ENCODE measurements at places on chromosomes 12 and 14. TPM values are rescaled to one million over a fixed set of nuclear protein-coding genes. Genes with fewer than 3 reads are reported as not detected.

- H3K36me3 ChIP-seq = no peaks in the 10 kb centered on the region
- no peak overlapping the region for H3K27ac ChIP-seq
- no peak overlapping the region for H3K4me3 ChIP-seq
- no peak for DNase-seq
- no peaks in the 10 kb centered on the region for H3K27me3 ChIP-seq
Measured at GRCh38 chr12:67434671-67435370, 165.7 kb downstream of the CAND1 start.

- H3K27ac ChIP-seq = no peak overlapping the region
- no peak for DNase-seq
- no peak overlapping the region for H3K4me3 ChIP-seq
- no peaks in the 10 kb centered on the region for H3K36me3 ChIP-seq
- peaks cover 3% of the 10 kb centered on the region for H3K4me1 ChIP-seq
Measured at GRCh38 chr12:53816360-53817020, 64.7 kb upstream of the CISTR start.

DNA sequence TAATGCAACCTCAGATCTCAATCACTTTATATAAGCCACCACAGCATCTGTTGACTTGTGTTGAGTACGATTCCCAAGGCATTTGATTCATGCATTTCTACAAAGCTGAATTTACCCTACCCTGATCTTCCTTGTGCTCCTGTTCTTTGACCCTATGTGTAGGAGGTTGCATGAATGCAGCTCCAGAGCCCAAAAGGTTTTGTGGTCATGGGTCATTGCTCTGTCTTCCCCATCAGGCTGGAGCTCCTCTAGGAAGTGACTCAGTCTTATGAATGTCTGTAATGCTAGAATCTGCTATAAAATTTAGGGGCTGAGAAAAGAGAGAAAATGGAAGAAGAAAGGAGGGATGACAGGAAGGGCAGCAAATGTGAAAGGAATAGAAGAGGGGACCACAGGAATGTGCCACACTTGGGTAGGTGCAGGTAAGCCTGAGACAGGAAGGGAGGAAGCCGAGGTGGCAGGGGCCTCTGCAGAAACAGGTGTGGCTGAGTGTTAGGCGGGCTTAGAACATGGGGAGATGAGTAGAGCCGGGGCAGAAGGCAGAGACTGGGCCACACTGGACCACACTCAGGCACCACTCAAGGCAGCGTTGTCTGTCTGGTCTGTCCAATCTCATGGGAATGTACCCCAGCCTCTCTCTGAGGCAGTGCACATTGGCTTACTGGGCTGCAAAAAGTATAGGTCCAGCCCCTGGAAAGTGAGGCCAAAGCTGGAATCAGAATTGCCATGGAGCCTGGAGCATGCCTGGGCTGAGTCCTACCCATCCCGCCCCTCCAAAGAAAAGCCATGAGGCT lies 334.1 kb downstream of the BCL11B start:
- no peak for DNase-seq
- H3K27ac ChIP-seq = peak overlapping the region; percentile 0
- H3K36me3 ChIP-seq = peaks cover 4% of the 10 kb centered on the region
- H3K27me3 ChIP-seq = no peaks in the 10 kb centered on the region

DNA sequence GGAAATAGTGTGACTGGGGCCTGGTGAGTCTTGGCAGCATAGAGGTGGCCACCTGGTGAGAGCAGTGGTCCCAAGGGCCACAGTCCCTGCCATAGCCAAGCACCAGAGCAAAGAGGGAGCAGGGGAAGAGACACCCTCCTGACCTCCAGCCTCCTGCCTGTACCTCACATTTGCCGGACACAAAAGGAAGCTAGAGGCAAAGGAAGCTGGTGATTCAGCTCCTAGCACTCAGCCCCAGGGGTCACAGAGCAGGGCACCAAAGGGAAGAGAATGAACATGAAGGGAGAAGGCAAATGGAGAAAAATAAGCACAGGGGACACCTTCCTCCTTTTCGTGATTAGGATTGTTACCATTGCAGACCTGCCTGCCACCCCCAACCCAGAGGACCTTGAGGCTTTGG lies 216.8 kb downstream of the ZFP36L1 start:
- H3K4me1 ChIP-seq = no peaks in the 10 kb centered on the region
- no peak overlapping the region for H3K27ac ChIP-seq
- no peaks in the 10 kb centered on the region for H3K27me3 ChIP-seq
- no peak for DNase-seq
- H3K36me3 ChIP-seq = peaks cover 4% of the 10 kb centered on the region
- no peak overlapping the region for H3K4me3 ChIP-seq

- H3K4me1 ChIP-seq = peaks cover 2% of the 10 kb centered on the region
- H3K36me3 ChIP-seq = no peaks in the 10 kb centered on the region
- no peak overlapping the region for H3K27ac ChIP-seq
Measured at GRCh38 chr12:91276509-91276908, 93.9 kb upstream of the DCN start.

DNA sequence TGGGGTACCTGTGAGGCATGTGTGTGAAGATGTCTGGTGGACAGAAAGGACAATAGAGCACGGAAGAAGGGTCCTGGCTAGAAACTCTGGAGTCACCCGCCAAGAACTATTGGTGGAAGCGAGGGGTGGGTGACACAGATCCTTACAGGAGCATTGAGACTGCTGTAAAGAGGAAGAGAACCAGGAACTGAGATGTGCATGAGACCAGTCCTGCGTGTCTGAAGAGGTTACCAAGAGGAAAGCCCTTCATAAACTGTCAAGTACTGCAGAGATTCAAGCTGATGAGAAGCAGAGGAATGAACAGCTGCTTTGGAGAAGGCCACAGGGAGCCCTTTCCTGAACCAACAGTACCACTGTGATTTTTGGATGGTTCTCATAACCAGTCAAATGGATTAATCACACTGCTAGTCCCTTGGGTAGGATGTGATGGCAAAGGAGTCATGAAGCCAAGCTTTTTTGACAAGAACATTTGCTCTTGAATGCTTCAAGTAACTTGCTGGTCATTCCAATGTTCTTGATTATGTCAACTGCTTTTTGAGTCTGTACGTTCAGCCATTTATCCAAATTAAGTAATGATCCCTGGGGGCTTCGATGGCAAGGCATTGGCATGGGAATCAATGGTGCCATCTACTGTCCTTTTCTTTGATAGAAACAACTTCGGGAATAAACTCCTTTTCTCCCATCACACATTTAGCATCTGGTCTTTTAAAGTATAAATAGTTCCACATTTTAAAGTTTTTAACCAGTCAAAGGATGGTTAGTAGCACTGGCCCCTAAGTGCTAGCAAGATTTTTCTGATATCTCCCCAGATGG lies 42.9 kb downstream of the GPR135 start:
- peaks cover 1% of the 10 kb centered on the region for H3K36me3 ChIP-seq
- H3K27ac ChIP-seq = no peak overlapping the region
- H3K27me3 ChIP-seq = peaks cover 29% of the 10 kb centered on the region
- peaks cover 12% of the 10 kb centered on the region for H3K4me1 ChIP-seq
- DNase-seq = no peak
- no peak overlapping the region for H3K4me3 ChIP-seq

GRCh38 chr14:90656973-90657372 lies 159.3 kb downstream of the TTC7B start:
- H3K4me3 ChIP-seq = no peak overlapping the region
- DNase-seq = no peak
- H3K27me3 ChIP-seq = no peaks in the 10 kb centered on the region

GRCh38 chr12:61993734-61994345 lies 266.4 kb upstream of the USP15 start:
- no peak for DNase-seq
- H3K4me3 ChIP-seq = no peak overlapping the region
- H3K36me3 ChIP-seq = no peaks in the 10 kb centered on the region

DNA sequence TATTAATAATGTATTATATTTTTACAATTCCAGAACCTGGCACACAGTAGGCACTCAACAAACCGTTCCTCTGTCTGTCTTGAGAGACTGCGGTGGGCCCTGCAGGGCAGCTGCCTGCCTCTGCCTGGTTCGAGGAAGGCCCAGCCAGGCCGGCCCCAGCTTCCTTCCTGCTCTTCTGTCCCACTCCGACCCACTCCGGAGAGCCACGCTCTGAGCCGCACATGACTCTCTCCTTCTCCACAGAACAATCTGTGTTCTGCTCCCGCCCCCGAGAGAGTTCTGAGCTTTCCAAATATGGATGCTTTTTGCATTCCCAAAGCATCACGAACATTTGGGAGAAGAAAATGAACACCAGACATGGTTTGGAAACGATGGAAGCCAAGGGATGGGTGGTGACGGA lies 57.3 kb downstream of the TTC7B start:
- peak; percentile 49 for DNase-seq
- H3K27ac ChIP-seq = peak overlapping the region; percentile 88
- H3K4me1 ChIP-seq = peaks cover 12% of the 10 kb centered on the region
- H3K36me3 ChIP-seq = peaks cover 4% of the 10 kb centered on the region
- peaks cover 32% of the 10 kb centered on the region for H3K27me3 ChIP-seq

DNA sequence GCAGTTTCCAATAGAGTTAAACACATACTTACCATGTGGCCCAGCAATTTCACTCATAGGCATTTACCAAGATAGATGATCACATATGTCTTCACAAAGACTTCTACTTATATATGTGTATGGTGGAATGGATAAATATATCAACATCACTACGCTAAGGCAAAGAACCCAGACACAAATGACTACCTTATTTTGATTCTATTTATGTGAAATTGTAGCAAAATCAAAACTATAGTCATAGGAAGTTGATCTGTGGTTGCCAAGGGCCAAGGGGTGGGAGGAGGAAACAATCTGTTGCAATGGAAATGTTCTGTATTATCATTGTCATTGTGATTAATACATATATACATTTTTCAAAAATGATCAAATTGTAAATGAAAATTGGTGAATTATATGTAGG lies 47.7 kb upstream of the ANP32D start:
- H3K4me1 ChIP-seq = peaks cover 2% of the 10 kb centered on the region
- H3K27me3 ChIP-seq = peaks cover 7% of the 10 kb centered on the region
- no peak overlapping the region for H3K4me3 ChIP-seq
- no peak overlapping the region for H3K27ac ChIP-seq
- no peak for DNase-seq

- no peak for DNase-seq
- no peaks in the 10 kb centered on the region for H3K27me3 ChIP-seq
- peaks cover 8% of the 10 kb centered on the region for H3K4me1 ChIP-seq
- no peaks in the 10 kb centered on the region for H3K36me3 ChIP-seq
- no peak overlapping the region for H3K27ac ChIP-seq
Measured at GRCh38 chr12:25438638-25439037, 114.4 kb downstream of the LMNTD1 start.

GRCh38 chr12:52246720-52247621 lies 13.9 kb downstream of the KRT7 start:
- DNase-seq = peak; percentile 28
- peak overlapping the region; percentile 82 for H3K27ac ChIP-seq
- peaks cover 10% of the 10 kb centered on the region for H3K27me3 ChIP-seq
- H3K36me3 ChIP-seq = peaks cover 11% of the 10 kb centered on the region

GRCh38 chr14:92486881-92487280 lies 26.7 kb upstream of the RIN3 start:
- no peak overlapping the region for H3K4me3 ChIP-seq
- no peaks in the 10 kb centered on the region for H3K36me3 ChIP-seq
- DNase-seq = no peak
- peaks cover 25% of the 10 kb centered on the region for H3K27me3 ChIP-seq
- H3K4me1 ChIP-seq = peaks cover 4% of the 10 kb centered on the region

GRCh38 chr14:69652942-69653684 lies 41.7 kb downstream of the SUSD6 start:
- DNase-seq = no peak
- peaks cover 7% of the 10 kb centered on the region for H3K36me3 ChIP-seq
- H3K4me1 ChIP-seq = peaks cover 48% of the 10 kb centered on the region

DNA sequence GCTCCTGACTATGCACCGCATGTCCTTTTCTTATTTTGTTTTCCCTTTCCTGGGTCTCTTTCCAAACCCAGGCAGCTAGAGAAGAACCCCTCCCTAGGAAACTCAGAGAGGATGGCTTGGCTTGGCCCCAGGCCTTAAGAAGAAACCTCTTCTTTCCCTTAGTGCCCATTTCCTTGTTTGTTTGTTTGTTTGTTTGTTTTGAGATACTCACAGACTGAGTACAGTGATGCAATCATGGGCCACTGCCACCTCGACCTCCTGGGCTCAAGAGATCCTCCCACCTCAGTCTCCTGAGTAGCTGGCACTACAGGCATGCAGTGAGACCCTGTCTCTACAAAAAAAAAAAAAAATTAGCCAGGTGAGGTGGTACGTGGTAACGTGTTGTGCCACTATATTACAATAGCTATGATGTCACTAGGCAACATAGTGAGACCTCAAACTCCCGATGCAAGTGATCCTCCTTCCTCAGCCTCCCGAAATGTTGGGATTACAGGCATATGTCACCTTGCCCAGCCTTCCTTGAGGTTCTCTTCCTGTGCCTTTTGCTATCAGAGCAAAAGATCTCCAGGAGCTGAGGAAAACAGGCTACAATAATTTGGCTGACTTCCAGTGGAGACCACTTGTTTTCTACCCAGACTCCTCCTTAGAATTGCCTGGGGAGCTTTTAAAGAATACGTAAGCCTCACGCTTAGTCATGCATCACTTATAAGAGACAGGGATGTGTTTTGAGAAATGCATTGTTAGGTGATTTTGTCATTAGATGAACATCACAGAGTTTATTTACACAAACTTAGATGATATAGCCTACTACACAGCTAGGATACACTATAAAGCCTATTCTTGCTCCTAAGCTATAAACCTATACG lies 34.5 kb upstream of the LGALS3 start:
- H3K27ac ChIP-seq = no peak overlapping the region
- peaks cover 2% of the 10 kb centered on the region for H3K27me3 ChIP-seq
- no peak overlapping the region for H3K4me3 ChIP-seq
- peaks cover 45% of the 10 kb centered on the region for H3K4me1 ChIP-seq

- H3K4me3 ChIP-seq = peak overlapping the region; percentile 64
- peaks cover 8% of the 10 kb centered on the region for H3K4me1 ChIP-seq
- H3K27me3 ChIP-seq = no peaks in the 10 kb centered on the region
- H3K36me3 ChIP-seq = no peaks in the 10 kb centered on the region
- H3K27ac ChIP-seq = peak overlapping the region; percentile 67
- peak; percentile 39 for DNase-seq
Measured at GRCh38 chr12:25436206-25437030, 116.7 kb downstream of the LMNTD1 start.

- no peak overlapping the region for H3K4me3 ChIP-seq
- no peaks in the 10 kb centered on the region for H3K4me1 ChIP-seq
- DNase-seq = no peak
Measured at GRCh38 chr14:29035134-29035533, 268.5 kb downstream of the FOXG1 start.

- H3K27ac ChIP-seq = peak overlapping the region; percentile 24
- H3K4me3 ChIP-seq = no peak overlapping the region
- no peaks in the 10 kb centered on the region for H3K27me3 ChIP-seq
- no peak for DNase-seq
Measured at GRCh38 chr14:64209444-64210131, 84.6 kb downstream of the ESR2 start.

- peaks cover 15% of the 10 kb centered on the region for H3K4me1 ChIP-seq
- H3K27me3 ChIP-seq = peaks cover 14% of the 10 kb centered on the region
- H3K27ac ChIP-seq = no peak overlapping the region
- no peak for DNase-seq
Measured at GRCh38 chr14:22846811-22847307, 10.5 kb downstream of the MMP14 start.

Gene PALS1
- total RNA-seq = 9.5 TPM

Gene IL22
- not detected for total RNA-seq

Gene BICDL1
- total RNA-seq = 98.5 TPM

Gene RD3L
- total RNA-seq = not detected

Gene TESPA1
- total RNA-seq = 112 TPM

Gene CARMIL3
- 0.80 TPM for total RNA-seq

Gene KHNYN
- total RNA-seq = 105 TPM

Gene PTCSC3
- not detected for total RNA-seq
